Hematopoietic multipotent progenitor cell treated with erythropoietin and hydrocortisone succinate and interleukin-3 and kit ligand, for 6 days (in vitro differentiated cells): ENCODE measurements at places on chromosomes 7 and 10.

GRCh38 chr7:1096156-1097119 lies 8.5 kb downstream of the GPER1 start:
- peak; percentile 63 for DNase-seq

- DNase-seq: no peak
Observed at GRCh38 chr7:149292462-149292823, 30.4 kb downstream of the ZNF783 start.

GRCh38 chr10:61890430-61890829 lies 11.1 kb upstream of the ARID5B start:
- DNase-seq: no peak

GRCh38 chr10:26378861-26379294 lies 59.3 kb upstream of the APBB1IP start:
- no peak for DNase-seq

- DNase-seq: peak; percentile 14
Observed at GRCh38 chr7:1289666-1290025, 57.0 kb downstream of the UNCX start.

- DNase-seq: no peak
Observed at GRCh38 chr10:112907893-112908292, 42.2 kb upstream of the TCF7L2 start.

DNA sequence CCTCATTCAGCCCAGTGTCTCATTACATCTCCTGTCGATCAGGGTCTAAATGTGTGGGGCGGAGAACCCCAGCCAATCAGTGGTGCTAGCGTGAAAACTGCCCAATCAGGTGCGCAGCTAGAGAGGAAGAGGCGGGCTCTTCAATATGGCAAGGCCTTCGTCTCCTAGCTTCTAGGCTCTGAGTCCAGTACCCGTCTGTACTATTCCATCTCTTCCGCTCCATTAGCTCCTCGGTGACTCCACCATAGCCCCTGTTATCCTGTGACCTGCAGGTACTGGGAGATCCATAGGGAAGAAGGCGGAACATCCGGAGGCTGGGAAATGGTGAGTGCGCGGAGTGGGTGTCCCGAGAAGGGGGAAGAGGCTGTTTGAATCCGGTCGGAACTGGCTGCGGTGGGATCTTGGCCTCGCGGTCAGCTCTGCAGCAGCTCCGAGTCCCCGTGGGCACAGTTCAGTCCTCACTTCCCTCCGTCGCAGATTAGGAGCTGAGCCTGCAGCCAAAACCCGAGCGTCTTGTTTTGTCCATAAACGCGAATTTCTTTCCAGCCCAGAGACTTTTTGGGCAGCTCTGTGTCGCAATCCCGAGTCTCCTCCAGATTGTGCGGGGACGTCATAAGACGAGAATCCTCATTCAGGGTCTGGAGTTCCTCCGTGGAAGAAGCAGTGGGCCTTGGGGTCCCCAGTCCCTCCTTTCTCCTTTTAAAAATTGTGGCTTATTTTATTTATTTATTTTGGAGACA lies at the start of gene ZNF727:
TSS of gene ZNF727 (plus strand) at position 134 of the 740 bp plus-strand sequence. CDS start at position 322, 188 bp downstream.
- DNase-seq: no peak

DNA sequence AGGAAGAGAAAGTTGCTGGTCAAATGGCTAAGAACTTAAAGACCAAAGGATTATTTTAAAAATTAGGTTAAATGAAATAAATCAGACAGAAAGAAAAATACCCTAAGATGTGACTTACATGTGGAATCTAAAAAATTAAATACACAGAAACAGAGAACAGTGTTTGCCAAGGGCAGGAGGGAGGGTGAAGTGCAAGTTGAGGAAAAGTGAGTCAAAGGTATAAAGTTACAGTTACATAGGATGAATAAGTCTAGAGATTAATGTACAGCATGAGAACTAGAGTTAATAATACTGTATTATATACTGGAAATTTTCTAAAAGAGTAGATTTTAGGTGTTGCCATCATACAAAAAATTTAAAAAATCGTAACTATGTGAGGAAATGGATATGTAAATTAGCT lies 146.3 kb downstream of the MDFIC start:
- DNase-seq: no peak

DNA sequence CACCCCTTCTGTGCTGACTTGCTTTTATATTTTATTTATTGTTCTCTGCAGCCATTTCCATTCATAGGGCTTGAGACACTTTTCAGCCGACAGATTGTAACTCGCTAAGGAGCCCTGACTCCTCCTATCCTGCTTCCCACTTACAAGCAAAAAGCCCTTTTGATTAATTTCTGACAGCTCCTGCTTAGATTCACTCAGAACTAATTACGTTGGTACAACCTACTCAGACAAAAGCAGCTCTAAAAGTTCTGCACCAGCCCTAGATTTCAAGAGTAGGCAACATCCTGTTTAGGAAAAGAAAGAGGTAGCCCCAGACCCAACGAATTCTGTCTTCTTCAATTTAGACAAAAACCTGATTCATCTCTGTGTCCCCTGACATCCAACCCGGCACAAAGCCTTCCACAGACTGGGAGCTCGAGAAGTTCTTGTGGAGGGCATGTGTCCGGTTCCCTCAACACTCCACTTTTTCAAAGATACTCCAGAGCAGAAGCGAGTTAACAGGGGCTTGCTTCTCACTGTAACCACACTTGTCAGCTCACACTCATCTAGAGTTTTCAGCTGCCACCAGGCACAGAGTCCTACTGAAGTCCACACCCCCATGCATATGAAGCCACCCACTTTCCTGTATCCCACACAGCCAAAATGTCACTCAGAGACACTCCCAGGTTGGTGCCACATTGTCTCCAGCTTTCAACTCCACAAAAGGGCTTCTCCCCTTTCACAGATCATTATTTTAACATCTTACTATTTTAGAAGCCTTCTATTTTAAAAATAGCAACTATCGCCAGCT lies 113.6 kb upstream of the NFE2L3 start:
- no peak for DNase-seq
